Immature natural killer cell (primary cell): ENCODE measurements at places on chromosomes 16 and 17. TPM values are rescaled to one million over a fixed set of nuclear protein-coding genes. Genes with fewer than 3 reads are reported as not detected.

Gene C16orf89
- polyA plus RNA-seq, result not detected

Gene GNAO1
- polyA plus RNA-seq, result 0.88 TPM

Gene PMP22
- not detected for polyA plus RNA-seq

Gene SEBOX
- not detected for polyA plus RNA-seq

Gene CSH1
- polyA plus RNA-seq, result not detected

Gene CDIP1
- polyA plus RNA-seq, result 51.9 TPM

Gene SNX11
- 44.7 TPM for polyA plus RNA-seq

Gene C16orf92
- polyA plus RNA-seq, result not detected

Gene EVPL
- not detected for polyA plus RNA-seq

Gene NPB
- polyA plus RNA-seq, result not detected

Gene PLA2G10
- not detected for polyA plus RNA-seq

Gene TVP23A
- 0.09 TPM for polyA plus RNA-seq

Gene RGS11
- polyA plus RNA-seq, result not detected

Gene ZNF624
- polyA plus RNA-seq, result 3.9 TPM

Gene CRYBA1
- not detected for polyA plus RNA-seq

Gene CSH2
- not detected for polyA plus RNA-seq

Gene ABCC11
- polyA plus RNA-seq, result not detected
